ENCODE measurements at places on chromosomes 6 and 20.

- DNase-seq: no peak
Observed at GRCh38 chr6:30795549-30796293, 51.4 kb upstream of the IER3 start.

DNA sequence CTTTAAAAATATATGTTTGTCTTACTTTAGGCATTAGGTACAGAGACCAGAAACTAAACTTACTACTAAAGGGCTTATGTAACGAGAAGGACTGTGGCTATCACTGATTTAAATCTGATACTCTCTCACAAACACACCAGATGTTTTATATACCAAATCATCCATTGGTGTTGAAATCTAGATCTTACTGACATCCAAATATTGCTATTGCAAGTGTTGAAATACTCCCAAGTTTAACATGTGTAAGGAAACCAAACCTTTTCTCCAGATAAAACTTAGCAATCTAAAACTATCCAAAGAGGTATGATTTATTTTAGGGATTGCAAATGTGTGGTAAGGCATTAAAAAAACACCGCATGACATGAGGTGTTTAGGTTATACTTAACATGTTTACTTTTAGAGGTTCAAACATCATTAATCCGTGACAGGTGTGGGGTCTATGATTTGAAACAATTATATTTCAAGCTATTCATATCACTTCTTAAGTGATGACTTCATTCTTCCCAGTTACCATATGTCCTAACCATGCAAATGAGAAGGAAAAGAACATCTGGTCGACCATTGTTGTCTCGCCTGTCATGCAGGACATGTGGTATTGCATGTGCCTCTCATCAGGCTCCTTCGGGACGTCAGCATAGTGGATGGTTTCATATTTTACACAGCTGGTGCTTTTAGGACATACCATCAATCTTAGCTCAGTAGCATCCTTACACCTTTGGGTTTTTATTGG is 168.3 kb upstream of the SPACA1 start:
- no peak for DNase-seq

DNA sequence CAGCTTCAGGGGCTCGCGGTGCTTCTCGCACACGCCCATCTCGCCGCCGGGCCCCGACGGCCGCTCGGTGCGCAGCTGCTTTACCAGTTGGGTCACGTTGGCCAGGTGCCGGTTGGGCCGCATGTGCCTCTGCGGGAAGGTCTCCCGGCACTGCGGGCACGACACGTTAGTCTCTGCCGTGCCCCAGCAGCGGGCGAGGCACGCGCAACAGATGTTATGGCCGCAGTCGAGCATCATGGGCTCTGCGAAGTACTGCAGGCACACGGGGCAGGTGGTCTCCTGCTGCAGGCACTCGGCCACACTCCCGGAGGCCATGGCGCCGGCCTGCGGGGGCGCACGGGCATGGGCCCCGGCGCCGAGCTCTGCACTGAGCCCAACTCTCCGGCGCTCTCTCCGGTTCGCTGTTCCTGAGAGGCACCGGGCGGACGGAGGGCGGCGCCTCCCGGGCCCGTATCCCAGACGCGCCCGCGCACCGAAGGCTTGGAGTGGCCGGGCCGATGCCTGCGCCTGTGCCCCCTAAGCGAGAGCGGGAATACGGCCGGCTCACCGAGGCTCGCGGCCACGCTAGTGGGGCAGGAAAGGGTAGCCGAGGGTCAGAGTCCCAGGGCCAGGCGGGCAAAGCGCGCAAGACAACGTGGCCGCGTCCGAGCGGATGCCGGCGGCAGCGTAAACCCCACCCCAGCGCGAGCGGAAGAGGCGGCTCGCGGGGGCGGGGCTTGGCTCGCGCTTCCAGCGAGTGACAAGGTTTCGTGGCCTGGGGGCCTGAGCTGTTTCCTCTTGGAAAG is at the start of gene TRIM27:
Gene TRIM27, minus strand, starts transcription at position 668 of the 785 bp plus-strand sequence. Its CDS starts 353 bp downstream, at position 315.
- peak; percentile 75 for DNase-seq

GRCh38 chr6:137309078-137309762 is 90.0 kb upstream of the IFNGR1 start:
- DNase-seq: peak; percentile 19

GRCh38 chr20:16945619-16946018 is 197.5 kb downstream of the OTOR start:
- DNase-seq: no peak

DNA sequence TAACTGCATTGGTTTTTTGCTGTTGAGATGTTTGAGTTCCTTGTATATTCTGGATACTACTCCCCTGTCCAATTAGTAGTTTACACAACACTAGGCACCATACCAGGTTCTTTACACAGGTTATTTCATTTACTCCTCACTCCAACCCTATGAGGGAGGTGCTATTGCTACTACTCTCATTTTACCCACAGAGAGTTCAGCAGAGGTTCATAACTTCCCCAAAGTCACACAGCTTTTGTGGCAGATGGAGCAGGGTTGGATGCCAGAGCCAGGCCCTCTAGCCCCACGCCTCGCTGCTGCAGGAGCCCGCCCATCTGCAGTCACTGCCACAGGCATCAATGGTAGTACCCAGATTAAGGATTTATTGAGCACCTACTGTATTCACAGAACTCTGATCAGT is 61.7 kb upstream of the MAP3K4 start:
- DNase-seq: no peak
